Motor neuron (in vitro differentiated cells): ENCODE measurements at places on chromosomes 7 and 10. TPM values are rescaled to one million over a fixed set of nuclear protein-coding genes. Genes with fewer than 3 reads are reported as not detected.

Gene GRM3
- total RNA-seq: 0.40 and 0.42 TPM in 2 replicates

Gene DKK1
- total RNA-seq: 0.64 and 0.92 TPM in 2 replicates

Gene CCDC186
- 16.8 and 22.8 TPM in 2 replicates for total RNA-seq

Gene OPALIN
- 0.44 and 0.52 TPM in 2 replicates for total RNA-seq

Gene VGF
- 0.40 and 1.0 TPM in 2 replicates for total RNA-seq
